ENCODE measurements at places on chromosomes 13 and 19.

DNA sequence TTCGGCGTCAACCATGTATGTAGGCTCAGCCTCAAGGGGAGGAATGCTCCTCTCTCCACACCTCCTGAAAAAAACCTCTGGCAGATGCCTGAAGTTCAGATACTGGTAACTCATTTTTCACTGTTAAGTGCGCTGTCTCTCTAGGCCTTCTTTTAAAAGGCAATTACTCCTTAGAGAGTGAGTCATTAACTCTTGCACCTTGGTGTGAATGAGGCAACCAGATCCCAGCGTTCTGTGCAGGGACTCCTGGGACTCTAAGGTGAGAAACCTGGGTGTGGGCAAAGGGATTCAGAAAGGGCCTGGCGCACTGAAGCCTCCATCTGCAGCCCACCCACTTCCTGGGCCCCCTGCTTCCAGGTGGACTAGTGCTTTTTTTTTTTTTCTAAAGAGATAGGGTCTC, 71.7 kb downstream of the SIAH3 start:
- DNase-seq, result no peak

- peak; percentile 50 for DNase-seq
These were observed 2.2 kb downstream of the ABCA7 start for GRCh38 chr19:1041835-1042685.

DNA sequence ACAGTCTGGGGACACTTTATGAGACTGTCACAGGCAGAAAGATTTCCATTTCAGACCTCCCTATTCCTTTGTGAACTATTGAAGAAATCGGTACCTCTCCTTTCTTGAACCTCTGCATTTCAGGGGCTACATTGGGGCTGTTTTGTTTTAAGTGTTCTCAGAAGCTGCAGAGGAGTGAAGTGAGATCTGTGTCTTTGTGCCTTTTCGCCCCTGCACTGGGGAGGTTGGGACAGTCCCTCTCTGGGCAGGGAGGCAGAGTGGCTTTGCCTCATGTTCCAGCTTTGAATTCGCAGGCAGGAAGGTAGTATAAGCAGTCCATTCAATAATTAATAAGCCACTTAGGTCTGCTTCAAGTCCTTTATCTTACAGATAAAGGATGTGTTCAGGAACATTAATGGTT, 9.5 kb upstream of the AMER2 start:
- DNase-seq, result no peak

GRCh38 chr19:7994114-7994513, 11.3 kb downstream of the ELAVL1 start:
- no peak for DNase-seq

All from NCI-H2029 treated with DMSO at 0.1 percent for 48 hours (cell line).